ENCODE measurements at places on chromosomes 11 and 22.

GRCh38 chr11:23632293-23632692 is 772.0 kb upstream of the CCDC179 start:
- DNase-seq, result no peak

- DNase-seq, result no peak
Measured at GRCh38 chr11:85806876-85807275, 4.1 kb downstream of the SYTL2 start.

- no peak for DNase-seq
Measured at GRCh38 chr11:112223121-112223520, 3.1 kb upstream of the PTS start.

- no peak for DNase-seq
Measured at GRCh38 chr11:125016413-125016812, 46.7 kb upstream of the SLC37A2 start.

DNA sequence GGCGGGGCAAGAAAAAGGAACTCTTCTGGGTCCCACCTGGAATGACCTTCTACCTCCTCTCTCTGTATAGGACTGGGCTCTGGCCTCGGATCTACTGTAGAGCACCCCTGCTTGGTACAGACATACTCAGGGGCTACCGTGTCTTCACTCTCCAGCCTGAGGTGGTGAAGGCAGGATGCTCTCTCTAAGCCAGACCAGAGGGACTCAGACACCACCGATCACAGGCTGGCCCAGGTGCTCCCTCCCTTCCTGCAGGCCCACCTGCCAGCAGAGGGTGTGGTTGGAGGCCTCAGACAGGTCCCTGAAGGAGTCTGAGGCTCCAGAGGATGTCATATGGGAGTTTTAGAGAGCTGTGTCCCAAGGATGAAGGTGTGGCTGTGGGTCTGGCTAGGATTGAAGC is 4.1 kb downstream of the NHERF4 start:
- no peak for DNase-seq

All from left ventricle myocardium inferior (tissue), 1 donor.